ENCODE measurements at places on chromosomes 2 and 18.

DNA sequence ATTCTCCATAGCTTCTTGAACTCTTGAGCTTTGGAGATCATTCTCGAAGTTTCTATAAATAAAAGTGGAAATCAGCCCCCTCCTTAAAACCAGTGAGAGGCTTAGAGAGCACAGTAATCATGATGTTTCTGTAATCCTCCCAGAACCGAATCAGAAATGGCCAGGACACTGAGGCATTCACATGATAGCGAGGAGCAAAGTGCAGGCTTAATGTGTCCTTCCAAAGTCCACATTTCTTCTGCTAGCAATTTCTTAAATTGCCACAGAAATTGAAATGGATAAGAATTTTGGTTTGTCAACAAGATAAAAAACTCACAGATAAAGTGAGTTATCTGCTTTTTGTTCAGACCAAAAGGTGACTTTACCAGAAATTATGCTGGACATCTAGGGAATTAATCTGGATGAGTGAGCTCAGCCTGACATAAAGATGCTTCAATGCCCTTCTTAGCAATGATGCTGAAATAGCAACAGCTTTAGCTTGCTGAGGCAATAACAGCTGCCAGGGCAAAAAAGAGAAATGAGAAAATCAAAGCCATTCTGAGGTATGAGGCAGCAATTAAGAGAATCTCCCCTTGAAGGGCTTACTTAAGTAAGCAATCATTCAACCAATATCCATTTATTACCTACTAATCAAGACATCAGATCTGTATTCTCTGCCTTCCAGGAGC, 82.4 kb upstream of the PHLPP1 start:
- no peak for DNase-seq
- no peaks in the 10 kb centered on the region for H3K36me3 ChIP-seq
- no peak overlapping the region for H3K27ac ChIP-seq
- no peaks in the 10 kb centered on the region for H3K27me3 ChIP-seq
- no peak overlapping the region for H3K4me3 ChIP-seq

DNA sequence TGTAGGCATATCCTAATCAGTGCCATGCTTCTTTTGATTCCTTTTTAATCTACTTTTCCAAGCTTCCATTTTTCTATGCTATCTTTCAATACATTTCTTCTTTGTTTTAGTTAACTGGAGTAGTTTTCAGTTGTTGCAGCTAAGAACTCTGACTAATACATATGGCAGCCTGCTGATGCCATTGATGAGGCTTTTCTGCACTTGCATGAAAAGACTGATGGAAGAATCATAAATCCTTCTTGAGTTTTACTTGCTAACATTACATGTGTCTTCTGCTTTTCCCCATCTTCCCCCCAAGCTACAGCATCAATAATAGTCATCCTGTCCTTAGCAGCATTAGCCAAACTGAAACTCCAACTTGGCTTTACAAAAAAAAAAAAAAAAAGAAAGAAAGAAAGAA, 203.3 kb downstream of the LRP1B start:
- no peaks in the 10 kb centered on the region for H3K36me3 ChIP-seq
- no peaks in the 10 kb centered on the region for H3K27me3 ChIP-seq
- no peaks in the 10 kb centered on the region for H3K4me1 ChIP-seq
- H3K27ac ChIP-seq: no peak overlapping the region
- no peak for DNase-seq

DNA sequence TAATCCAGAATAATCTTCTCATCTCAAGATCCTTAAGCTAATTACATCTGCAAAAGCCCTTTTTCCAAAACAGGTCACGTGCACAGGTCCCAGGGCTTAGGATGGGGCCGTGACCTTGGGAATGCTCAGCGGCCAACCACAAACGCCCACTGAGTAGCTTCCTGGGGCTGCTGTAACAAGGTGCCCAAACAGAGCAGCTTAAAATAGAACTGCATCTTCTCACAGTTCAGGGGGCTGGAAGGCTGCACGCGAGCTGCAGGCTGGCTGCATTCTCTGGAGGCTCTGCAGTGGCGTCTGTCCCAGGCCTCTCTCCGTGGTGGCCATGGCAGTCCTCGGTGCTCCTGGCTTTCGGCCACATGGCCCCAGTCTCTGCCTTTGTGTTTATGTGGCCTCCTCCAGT, 31.9 kb downstream of the ADI1 start:
- DNase-seq: no peak
- H3K36me3 ChIP-seq: no peaks in the 10 kb centered on the region
- no peak overlapping the region for H3K27ac ChIP-seq
- no peaks in the 10 kb centered on the region for H3K27me3 ChIP-seq
- H3K4me1 ChIP-seq: peaks cover 5% of the 10 kb centered on the region
- H3K4me3 ChIP-seq: no peak overlapping the region

GRCh38 chr2:160646684-160647444, 153.3 kb upstream of the RBMS1 start:
- no peak for DNase-seq
- no peak overlapping the region for H3K27ac ChIP-seq
- H3K4me3 ChIP-seq: no peak overlapping the region
- no peaks in the 10 kb centered on the region for H3K27me3 ChIP-seq

GRCh38 chr2:12915787-12916186, 199.1 kb downstream of the TRIB2 start:
- H3K4me1 ChIP-seq: no peaks in the 10 kb centered on the region
- no peak overlapping the region for H3K27ac ChIP-seq
- H3K36me3 ChIP-seq: no peaks in the 10 kb centered on the region
- no peak for DNase-seq

GRCh38 chr2:27042159-27042661, 9.3 kb upstream of the AGBL5 start:
- peak; percentile 22 for DNase-seq
- no peaks in the 10 kb centered on the region for H3K4me1 ChIP-seq
- no peaks in the 10 kb centered on the region for H3K27me3 ChIP-seq
- H3K27ac ChIP-seq: no peak overlapping the region

- no peaks in the 10 kb centered on the region for H3K36me3 ChIP-seq
- H3K27me3 ChIP-seq: no peaks in the 10 kb centered on the region
- no peaks in the 10 kb centered on the region for H3K4me1 ChIP-seq
- no peak for DNase-seq
- H3K4me3 ChIP-seq: no peak overlapping the region
- no peak overlapping the region for H3K27ac ChIP-seq
These were observed 728.8 kb downstream of the CNTNAP5 start for GRCh38 chr2:124753842-124754241.

DNA sequence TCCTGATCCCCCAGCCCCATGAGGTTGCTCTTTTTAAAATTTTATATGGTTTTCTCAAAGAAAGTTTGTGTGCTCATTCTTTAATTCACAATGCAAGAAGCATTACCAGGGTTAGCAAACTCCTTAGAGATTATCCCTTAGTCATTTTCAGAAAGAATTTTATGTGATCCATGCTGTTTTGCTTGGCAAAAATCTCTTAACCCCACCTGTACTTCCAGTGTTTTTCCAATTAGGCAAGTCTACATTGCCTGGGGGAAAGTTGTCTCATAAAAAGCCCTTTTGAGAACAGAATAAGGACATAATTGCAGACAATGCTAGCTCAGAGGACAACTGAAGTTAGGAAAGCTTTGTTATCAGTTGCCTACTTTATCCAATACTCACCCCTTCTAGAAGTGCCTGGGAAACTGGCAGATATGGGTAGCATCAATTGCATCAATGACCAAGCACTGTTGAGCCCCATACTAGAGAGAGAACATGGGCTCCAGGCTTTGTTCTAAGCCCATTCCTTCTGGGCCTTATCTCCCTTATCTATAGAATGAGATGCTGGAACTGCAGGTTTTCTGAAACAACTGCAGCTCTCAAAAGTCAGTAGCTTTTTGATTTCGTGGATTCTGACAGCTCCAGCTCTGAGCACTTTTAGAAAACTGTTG, 265.9 kb upstream of the SPHKAP start:
- H3K4me3 ChIP-seq: no peak overlapping the region
- no peaks in the 10 kb centered on the region for H3K36me3 ChIP-seq
- H3K4me1 ChIP-seq: no peaks in the 10 kb centered on the region
- no peak overlapping the region for H3K27ac ChIP-seq
- DNase-seq: no peak

DNA sequence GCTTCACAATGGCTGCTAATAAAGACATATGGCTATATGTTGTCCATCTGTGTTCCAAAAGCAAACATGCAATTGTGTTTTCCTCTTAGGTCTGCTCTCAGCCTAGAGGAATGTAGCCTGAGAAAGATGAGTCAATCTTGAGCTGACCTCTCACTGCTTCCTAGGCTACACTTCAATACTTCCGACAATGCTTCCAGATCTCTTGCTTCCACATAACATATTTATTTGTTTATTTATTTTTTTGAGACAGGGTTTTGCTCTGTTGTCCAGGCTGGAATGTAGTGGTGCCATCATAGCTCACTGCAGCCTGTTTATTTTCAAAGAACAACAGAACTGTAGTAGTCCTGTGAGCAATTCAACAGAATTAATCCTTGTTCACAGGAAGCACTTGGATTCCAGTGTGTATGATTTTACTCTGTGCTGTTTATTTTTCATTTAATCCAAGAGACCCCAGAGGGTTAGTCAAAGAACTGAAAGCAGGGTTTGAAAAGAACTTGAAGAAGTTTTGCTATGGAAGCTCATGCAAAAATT, 437.9 kb downstream of the TXNL1 start:
- no peak overlapping the region for H3K4me3 ChIP-seq
- H3K27me3 ChIP-seq: no peaks in the 10 kb centered on the region
- H3K4me1 ChIP-seq: no peaks in the 10 kb centered on the region
- no peaks in the 10 kb centered on the region for H3K36me3 ChIP-seq
- H3K27ac ChIP-seq: peak overlapping the region; percentile 25

DNA sequence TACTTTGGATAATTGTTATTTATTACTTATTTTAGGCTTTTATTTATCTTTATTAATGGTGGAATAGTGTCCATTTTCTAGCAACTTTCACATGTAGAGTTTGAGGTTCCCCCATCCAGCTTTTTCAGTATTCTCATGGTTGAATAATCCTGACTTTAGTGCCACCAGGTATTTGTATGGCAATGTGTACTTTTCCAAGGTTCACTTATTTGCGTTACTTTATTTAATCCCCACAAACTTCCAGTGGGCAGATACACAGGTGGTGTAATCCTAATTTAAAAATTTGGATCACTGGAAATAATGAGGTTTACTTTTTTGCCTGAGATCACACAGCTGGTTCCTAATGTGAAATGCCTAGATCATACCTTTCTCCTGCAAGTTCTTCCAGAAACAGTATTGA, 30.5 kb downstream of the NAB1 start:
- H3K27me3 ChIP-seq: no peaks in the 10 kb centered on the region
- H3K4me3 ChIP-seq: no peak overlapping the region
- H3K4me1 ChIP-seq: peaks cover 6% of the 10 kb centered on the region
- no peaks in the 10 kb centered on the region for H3K36me3 ChIP-seq
- no peak for DNase-seq

GRCh38 chr2:166773308-166773949, 114.9 kb upstream of the XIRP2 start:
- no peaks in the 10 kb centered on the region for H3K36me3 ChIP-seq
- H3K27me3 ChIP-seq: no peaks in the 10 kb centered on the region
- H3K4me3 ChIP-seq: no peak overlapping the region

GRCh38 chr18:69736730-69737129, 210.9 kb downstream of the CD226 start:
- no peak for DNase-seq
- no peaks in the 10 kb centered on the region for H3K4me1 ChIP-seq
- H3K27ac ChIP-seq: no peak overlapping the region
- no peaks in the 10 kb centered on the region for H3K36me3 ChIP-seq
- no peaks in the 10 kb centered on the region for H3K27me3 ChIP-seq

All from Peyer's patch (tissue), 4 donors.